Spleen (tissue), 13 donors: ENCODE measurements at places on chromosomes 7 and 10. TPM values are rescaled to one million over a fixed set of nuclear protein-coding genes. Genes with fewer than 3 reads are reported as not detected.

DNA sequence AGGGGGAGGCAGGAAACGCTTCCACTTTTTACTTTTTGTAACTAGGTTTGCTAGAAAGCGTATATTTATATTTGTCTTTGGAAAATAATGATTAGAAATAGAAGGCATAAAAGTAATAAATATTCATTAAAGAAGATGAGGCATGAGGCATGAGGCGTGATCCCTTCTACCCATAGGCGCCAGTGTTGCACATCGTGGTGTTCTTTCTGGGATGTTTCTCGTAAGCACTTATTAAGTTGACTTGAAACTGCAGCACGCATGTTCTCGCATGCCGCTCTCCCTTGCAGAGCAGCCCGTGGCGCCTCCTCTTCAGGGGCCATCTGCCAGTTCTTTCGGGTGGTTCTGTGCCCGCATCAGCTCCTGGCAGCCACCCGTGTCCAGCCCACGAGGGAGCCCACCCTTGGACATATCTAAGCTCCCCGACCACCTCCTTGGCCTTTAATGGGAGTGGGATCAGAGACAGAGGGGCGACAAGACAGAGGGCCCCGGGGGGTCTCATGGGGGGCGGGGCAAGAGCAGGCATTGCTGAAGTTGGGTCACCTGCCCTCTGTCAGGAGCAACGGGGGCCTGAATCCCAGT is 28.5 kb upstream of the CSGALNACT2 start:
- H3K27ac ChIP-seq = peak overlapping the region; percentile 37
- peaks cover 4% of the 10 kb centered on the region for H3K27me3 ChIP-seq
- H3K4me3 ChIP-seq = no peak overlapping the region
- no peak for DNase-seq

Gene WEE2
- 0.04 TPM for polyA plus RNA-seq

DNA sequence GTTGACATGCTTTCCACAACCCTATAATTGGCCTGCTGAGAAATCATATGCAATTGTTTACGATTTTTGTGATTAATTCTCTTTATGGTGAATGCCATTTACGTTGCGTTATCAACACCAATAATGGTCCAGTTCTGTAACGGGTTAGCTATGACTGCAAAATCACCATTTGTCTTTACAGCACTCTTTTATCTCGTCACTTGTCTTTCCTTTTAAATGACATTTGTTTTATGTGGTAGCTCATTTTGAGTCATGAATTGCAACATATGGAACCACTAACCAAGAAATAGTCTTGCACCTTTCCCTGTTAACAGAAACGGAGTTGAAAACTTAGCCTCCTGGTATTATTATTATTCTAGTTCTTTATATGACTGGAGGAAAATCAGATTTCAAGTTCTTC is 3.1 kb upstream of the KIAA1217 start:
- DNase-seq = no peak
- no peak overlapping the region for H3K27ac ChIP-seq
- peaks cover 15% of the 10 kb centered on the region for H3K27me3 ChIP-seq

Gene RNF133
- polyA plus RNA-seq = not detected

DNA sequence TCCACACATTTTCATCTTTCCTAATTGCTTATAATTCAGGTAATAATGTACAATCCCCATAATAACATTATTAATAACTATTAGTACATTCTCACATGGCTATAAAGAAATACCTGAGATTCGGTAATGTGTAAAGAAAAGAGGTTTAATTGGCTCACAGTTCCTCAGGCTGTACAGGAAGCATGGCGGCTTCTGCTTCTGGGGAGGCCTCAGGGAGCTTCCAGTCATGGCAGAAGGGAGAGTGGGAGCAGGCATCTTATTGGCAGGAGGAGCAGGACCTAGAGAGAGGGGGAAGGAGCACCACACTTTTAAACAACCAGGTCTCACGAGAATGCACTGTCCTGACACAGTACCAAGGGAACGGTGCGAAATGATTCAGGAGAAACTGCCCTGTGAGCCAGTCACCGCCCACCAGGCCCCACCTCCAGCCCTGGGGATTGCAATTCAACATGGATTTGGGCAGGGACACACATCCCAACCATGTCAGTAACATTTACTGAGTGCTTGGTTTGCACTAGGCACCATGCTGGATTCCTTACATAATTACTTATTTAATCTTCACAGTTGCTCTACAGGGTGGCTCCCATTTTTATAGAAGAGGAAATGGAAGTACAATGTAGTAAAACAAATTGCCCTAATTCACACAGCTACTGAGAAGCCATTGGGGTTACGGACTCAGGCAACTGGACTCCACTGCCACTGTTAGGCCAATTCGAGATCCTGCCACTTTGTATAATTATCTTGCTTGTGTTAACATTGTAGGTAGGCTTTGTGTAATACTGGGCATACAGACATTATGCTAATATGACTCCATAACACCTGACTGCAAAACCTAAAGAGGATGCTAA is 8.7 kb upstream of the ESYT2 start:
- H3K4me3 ChIP-seq = no peak overlapping the region
- DNase-seq = no peak
- no peaks in the 10 kb centered on the region for H3K27me3 ChIP-seq
- H3K4me1 ChIP-seq = no peaks in the 10 kb centered on the region

GRCh38 chr10:43867113-43867512 is 218.4 kb upstream of the ZNF32 start:
- no peaks in the 10 kb centered on the region for H3K4me1 ChIP-seq
- H3K36me3 ChIP-seq = no peaks in the 10 kb centered on the region
- no peak for DNase-seq

Gene CALHM3
- polyA plus RNA-seq = not detected

- DNase-seq = no peak
- no peaks in the 10 kb centered on the region for H3K36me3 ChIP-seq
- no peaks in the 10 kb centered on the region for H3K27me3 ChIP-seq
- peaks cover 46% of the 10 kb centered on the region for H3K4me1 ChIP-seq
These were observed 3.6 kb upstream of the ARID5B start for GRCh38 chr10:61897671-61898434.

DNA sequence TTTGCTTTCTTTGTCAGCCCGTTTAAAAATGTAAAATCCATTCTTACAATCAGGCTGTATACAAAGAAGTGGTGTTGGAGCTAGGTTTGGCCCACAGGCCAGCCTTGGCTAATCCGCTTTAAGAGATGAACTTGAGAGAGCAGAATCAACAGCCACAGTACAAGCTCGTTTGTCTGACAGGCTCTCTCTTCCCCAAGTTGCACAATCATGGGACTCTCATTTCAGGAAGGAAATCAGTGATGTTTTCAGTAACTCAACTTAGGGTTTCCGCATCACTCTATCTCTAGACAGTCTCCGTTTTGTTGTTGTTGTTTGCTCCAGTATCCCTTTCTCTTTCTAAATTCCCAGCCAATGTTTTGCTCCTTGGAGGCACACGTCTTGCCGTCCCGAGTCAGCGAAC is 582.0 kb upstream of the MKI67 start:
- H3K27me3 ChIP-seq = peaks cover 21% of the 10 kb centered on the region
- no peak for DNase-seq
- no peak overlapping the region for H3K27ac ChIP-seq
- H3K4me1 ChIP-seq = no peaks in the 10 kb centered on the region

GRCh38 chr10:73591935-73592699 is 975 bp upstream of the USP54 start:
- peaks cover 13% of the 10 kb centered on the region for H3K4me1 ChIP-seq
- no peaks in the 10 kb centered on the region for H3K36me3 ChIP-seq
- no peaks in the 10 kb centered on the region for H3K27me3 ChIP-seq
- H3K27ac ChIP-seq = no peak overlapping the region
- no peak overlapping the region for H3K4me3 ChIP-seq

DNA sequence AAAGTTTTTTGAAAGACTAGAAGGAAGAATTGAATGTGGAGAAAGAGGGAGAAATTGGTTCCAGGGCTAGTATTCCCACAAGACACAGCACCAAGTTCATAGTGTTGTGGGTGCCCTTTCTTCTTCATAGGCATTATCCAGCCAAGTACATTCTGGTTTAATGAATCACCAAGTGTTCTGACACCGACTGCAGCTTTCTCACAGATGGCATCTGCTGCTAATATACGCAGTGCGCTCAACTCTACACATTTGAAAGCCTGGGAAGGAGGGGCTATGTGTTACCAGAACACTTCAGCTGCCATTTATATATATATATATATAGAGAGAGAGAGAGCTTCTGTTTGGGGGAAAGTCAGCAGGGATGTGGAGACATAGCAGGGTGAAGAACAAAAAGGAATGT is 1168.4 kb downstream of the GATA3 start:
- H3K36me3 ChIP-seq = no peaks in the 10 kb centered on the region
- no peak for DNase-seq
- H3K4me1 ChIP-seq = no peaks in the 10 kb centered on the region
- no peaks in the 10 kb centered on the region for H3K27me3 ChIP-seq
- H3K27ac ChIP-seq = no peak overlapping the region

Gene HDAC9
- 18.9 TPM for polyA plus RNA-seq

Gene SEMA3D
- polyA plus RNA-seq = 4.6 TPM

GRCh38 chr10:124802313-124802675 is 675 bp downstream of the ABRAXAS2 start:
- H3K27me3 ChIP-seq = no peaks in the 10 kb centered on the region
- peak overlapping the region; percentile 90 for H3K4me3 ChIP-seq
- DNase-seq = no peak
- no peaks in the 10 kb centered on the region for H3K36me3 ChIP-seq
- H3K4me1 ChIP-seq = peaks cover 15% of the 10 kb centered on the region

Gene NODAL
- polyA plus RNA-seq = not detected

DNA sequence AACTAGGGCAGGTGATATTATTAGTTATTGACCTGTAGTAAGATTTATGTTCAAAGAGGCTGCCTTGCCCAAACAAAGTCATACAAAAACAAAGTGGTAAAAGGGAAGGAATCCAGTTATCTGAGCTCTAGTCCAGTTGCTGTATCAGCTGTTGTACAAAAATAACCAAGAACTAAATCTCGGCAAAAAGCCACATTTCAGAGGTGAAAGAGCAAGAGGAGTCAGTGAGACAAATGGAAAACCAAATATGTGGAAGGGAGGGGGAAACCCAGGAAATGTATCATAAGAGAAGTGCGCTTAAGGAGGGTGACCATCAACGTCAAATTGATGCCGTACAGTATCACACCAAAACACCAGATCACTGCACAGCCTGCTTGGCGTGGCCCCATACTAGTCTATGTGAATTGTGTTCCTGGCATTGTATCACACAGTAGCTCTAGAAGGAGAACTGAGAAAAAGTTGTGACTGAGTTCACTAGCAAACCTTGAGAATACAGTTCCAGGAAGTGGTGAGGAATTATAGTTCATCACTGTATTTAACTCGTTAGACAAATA is 6.4 kb downstream of the AGBL3 start:
- H3K27me3 ChIP-seq = no peaks in the 10 kb centered on the region
- no peak overlapping the region for H3K4me3 ChIP-seq
- peaks cover 50% of the 10 kb centered on the region for H3K36me3 ChIP-seq
- peaks cover 47% of the 10 kb centered on the region for H3K4me1 ChIP-seq
- H3K27ac ChIP-seq = peak overlapping the region; percentile 56
- DNase-seq = no peak

Gene SLC4A2
- polyA plus RNA-seq = 99.4 TPM

DNA sequence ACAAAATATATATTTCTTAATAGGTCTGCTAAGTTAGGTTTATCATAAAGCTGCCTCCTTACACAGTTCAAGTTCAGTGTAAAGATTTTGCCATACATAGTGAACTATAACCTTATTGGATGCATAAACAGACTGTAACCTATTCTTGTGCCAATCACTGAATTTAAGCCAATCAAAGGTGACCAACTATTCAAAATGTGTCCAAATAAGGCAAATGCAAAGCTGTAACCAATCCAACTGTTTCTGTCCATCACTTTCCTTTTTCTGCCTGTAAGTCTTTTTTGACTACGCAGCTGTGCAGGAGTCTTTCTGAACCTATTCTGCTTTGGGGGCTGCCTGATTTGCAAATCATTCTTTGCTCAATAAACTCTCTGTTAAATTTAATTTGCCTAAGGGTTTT is 11.6 kb upstream of the DNMBP start:
- no peaks in the 10 kb centered on the region for H3K27me3 ChIP-seq
- DNase-seq = no peak
- no peaks in the 10 kb centered on the region for H3K36me3 ChIP-seq
- H3K4me3 ChIP-seq = no peak overlapping the region

DNA sequence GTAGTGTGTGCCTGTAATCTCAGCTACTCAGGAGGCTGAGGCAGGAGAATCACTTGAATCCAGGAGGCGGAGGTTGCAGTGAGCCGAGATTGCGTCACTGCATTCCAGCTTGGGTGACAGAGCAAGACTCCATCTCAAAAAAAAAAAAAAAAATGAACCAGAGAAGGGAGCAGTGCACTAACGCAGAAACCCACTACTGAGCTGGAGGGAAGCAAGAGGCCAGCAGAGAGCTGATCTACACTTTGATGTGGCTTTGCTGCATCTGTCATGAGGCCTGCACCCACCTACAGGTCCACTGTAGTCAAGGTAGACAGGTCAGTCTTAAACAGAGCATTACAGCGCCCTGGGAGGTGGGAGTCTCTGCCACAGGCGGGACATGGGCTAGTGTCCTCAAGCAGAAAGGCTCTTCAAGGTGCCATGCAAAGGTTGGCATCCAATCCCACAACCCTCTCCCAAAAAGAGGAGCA is 30.0 kb downstream of the MAT1A start:
- no peaks in the 10 kb centered on the region for H3K27me3 ChIP-seq
- no peak for DNase-seq
- H3K4me3 ChIP-seq = no peak overlapping the region
- H3K4me1 ChIP-seq = no peaks in the 10 kb centered on the region
- no peaks in the 10 kb centered on the region for H3K36me3 ChIP-seq

Gene CD36
- polyA plus RNA-seq = 60.3 TPM

- H3K4me1 ChIP-seq = no peaks in the 10 kb centered on the region
- H3K27me3 ChIP-seq = no peaks in the 10 kb centered on the region
- no peak overlapping the region for H3K27ac ChIP-seq
- no peak overlapping the region for H3K4me3 ChIP-seq
These were observed 68.3 kb downstream of the KIAA1217 start for GRCh38 chr10:24277277-24277676.

Gene INA
- polyA plus RNA-seq = 0.03 TPM

Gene XPNPEP1
- 23.1 TPM for polyA plus RNA-seq
